Fibroblast of pulmonary artery (primary cell): ENCODE measurements at places on chromosomes 4 and X.

DNA sequence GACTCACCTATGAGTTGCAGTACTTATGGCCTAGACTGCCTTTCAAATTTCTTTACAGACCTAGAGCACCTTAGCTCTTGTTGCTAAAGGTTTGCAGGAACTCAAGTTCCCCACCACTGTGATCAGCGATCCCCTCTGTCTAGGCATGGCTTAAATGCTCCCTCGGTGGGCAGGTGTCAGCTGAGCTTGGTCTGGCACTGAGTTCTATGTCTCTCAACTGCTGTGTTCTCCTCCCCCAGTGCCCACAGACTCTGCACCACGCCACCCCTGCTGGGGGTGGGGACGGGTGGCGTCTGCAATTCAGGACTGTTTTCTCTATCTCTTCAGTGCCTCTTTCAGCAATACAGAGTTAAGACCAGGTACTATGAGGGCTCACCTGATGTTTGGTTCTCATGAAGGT is 30.5 kb downstream of the TMEM271 start:
- no peak for DNase-seq

DNA sequence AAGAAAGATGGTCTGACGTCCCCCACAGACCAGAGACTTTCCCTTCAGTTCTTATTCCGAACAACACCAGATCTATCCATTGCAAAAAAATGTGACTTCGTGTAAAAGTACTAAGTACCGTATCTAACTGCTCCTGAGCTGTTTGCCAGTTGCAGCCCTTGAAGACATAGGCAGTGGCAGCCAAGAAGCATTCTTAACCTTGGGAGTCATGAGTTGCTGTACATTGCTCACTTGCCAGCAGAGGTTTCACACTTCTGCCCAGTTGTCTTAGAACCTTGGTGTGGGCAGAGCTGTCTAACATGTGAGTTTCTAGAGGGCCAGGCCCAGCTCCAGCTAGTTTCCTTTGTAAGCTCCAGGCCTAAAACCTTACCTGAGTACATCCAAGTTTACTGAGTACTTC is 10.5 kb upstream of the CHRDL1 start:
- no peak for DNase-seq

DNA sequence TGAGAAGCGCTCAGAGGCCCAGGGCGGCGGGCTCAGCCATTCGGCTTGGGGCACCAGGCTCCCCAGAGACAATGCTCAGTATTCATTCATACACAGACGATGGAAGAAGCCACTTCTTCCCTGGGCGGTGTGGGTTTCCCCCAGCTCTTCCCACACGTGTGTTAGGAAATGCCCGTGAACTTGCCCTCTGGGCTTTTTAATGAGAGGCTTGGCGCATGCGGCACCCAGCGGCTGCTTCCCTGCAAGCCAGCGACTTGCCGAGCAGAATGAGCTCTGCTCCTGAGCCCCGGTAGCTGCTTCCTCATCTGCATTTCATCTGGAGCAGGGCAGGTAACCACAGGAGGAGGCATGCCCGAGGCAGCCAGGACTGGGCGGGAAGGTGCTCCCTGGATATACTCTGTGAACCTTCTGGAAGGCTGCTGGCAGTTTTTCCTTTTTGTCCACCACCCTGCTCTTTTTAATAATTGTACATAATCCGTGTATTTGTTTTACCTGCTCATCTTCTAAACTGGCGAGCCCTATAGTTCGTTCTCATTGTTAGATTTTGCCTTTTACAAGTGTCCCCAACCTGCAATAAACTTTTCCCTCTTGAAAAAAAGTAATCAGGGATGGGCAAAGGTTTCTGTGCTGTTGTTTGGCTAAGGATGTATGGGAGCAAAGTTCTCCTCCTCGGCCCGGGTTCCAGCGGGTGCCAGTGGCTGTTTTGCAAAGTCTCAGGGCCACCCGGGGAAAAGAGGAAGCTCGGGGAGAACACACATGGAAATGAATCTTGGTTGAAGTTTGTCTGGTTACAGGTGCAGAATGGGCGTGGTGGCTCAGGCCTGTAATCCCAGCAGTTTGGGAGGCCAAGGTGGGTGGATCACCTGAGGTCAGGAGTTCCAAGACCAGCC is 178.8 kb downstream of the DCLK2 start:
- no peak for DNase-seq

GRCh38 chr4:25852103-25852502 is 10.7 kb downstream of the SEL1L3 start:
- no peak for DNase-seq

- peak; percentile 87 for DNase-seq
Observed at GRCh38 chr4:4394644-4395043, 7.7 kb downstream of the NSG1 start.

- no peak for DNase-seq
Observed at GRCh38 chr4:29734343-29735213, 985.6 kb upstream of the PCDH7 start.

GRCh38 chrX:109403922-109404321 is 78.0 kb downstream of the GUCY2F start:
- DNase-seq, result no peak

- DNase-seq, result no peak
Observed at GRCh38 chr4:18686338-18687037, 664.9 kb upstream of the LCORL start.

- peak; percentile 59 for DNase-seq
Observed at GRCh38 chr4:90419124-90419711, 292.0 kb downstream of the CCSER1 start.

GRCh38 chr4:140158365-140159030 is 4.5 kb upstream of the MAML3 start:
- DNase-seq, result peak; percentile 33

DNA sequence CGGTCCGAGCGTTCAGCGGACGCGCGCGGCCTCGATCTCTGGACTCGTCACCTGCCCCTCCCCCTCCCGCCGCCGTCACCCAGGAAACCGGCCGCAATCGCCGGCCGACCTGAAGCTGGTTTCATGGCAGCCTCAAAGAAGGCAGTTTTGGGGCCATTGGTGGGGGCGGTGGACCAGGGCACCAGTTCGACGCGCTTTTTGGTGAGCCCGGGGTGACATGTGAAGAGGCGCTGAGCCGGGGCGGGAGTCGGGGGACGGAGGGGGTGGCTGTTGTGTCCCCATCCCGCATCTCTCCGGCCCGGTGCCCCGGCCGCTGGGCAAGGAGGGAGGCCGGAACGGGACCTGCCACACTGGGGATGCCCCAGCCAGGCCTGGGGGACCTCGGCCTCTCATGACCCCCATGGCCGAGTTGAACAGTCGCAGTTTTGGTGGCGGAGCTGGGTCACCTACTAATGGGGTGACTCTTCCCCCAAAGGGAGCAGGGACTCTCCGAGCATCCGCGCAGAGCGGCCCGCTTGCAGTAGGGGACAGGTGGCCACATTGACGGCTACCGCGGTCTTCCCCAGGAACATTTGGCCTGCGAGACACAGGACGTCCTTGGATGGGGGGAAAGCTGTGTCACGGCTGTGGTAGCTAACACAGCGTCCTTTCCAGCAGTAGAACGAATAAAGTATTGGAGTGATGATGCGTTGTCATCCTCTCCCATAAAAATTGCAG is at the start of gene GK:
TSS of gene GK (plus strand) at position 9 of the 717 bp plus-strand sequence. CDS start at position 124, 115 bp downstream.
- no peak for DNase-seq

GRCh38 chrX:82676386-82676785 is 831.7 kb upstream of the POU3F4 start:
- no peak for DNase-seq

GRCh38 chr4:119209586-119209985 is 2.9 kb upstream of the USP53 start:
- DNase-seq, result no peak

GRCh38 chr4:134906404-134907023 is 704.9 kb upstream of the PABPC4L start:
- DNase-seq, result peak; percentile 25

- DNase-seq, result no peak
Observed at GRCh38 chr4:154466336-154466735, 25.3 kb downstream of the DCHS2 start.

- DNase-seq, result no peak
Observed at GRCh38 chr4:89491761-89492160, 184.2 kb upstream of the GPRIN3 start.

GRCh38 chrX:14497184-14497666 is 32.1 kb upstream of the GLRA2 start:
- DNase-seq, result peak; percentile 1

DNA sequence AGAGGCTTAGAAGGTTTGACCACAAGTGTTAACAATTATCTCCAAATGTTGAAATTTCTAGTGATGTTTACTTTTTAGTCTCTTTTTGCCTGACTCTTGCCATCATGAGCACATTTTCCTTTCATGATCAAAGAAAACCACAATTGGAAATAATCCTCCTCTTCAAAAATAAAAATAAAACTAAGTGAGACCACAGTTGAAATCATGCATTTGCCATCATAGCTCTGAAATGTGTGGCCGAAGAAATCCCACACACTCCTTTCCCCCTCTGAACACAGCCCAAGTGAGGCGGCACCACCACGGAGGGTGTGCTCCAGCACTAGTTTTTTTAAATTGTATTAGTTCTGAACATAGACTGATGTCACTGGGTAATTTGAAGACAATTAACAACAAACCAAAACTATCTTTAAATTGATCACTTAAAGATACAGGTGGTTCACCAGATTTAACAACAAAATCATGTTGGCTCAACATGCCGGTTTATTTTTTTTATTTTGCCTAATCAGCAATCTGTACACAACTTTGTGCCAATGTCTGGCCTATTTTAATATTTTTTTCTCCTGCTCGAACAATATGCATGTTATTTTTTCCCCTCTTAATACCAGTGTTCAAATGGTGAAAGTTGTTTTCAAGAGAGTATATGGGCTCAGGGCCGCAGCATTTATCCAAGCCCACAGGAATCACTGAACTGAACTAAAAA is 17.6 kb downstream of the APBB2 start:
- no peak for DNase-seq

DNA sequence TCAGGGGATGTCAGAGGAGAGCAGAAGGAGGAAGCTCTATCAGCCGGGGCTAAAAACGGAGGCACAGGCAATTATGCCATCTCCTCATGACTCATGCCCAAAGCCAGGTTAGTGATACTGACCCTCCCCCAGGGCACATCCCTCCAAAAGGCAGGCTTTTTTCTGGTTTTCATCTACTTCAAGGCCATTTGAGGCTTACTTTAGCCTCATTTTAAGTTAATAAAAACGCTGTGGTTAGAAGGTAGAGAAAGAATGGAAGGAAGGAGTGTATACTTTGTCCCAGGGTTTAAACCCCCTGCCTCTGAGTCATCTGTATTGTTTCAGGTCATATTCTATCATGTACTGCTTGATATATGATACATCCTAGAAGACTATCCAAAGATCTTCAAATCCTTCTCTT is 89.7 kb upstream of the NDP start:
- no peak for DNase-seq

- DNase-seq, result no peak
Observed at GRCh38 chrX:131322651-131323050, 33.5 kb upstream of the IGSF1 start.

GRCh38 chr4:78100060-78100459 is 42.9 kb downstream of the FRAS1 start:
- DNase-seq, result no peak

- DNase-seq, result no peak
Observed at GRCh38 chr4:116913451-116913850, 171.9 kb downstream of the TRAM1L1 start.

- DNase-seq, result no peak
Observed at GRCh38 chrX:2536141-2536540, 35.4 kb upstream of the DHRSX start.

DNA sequence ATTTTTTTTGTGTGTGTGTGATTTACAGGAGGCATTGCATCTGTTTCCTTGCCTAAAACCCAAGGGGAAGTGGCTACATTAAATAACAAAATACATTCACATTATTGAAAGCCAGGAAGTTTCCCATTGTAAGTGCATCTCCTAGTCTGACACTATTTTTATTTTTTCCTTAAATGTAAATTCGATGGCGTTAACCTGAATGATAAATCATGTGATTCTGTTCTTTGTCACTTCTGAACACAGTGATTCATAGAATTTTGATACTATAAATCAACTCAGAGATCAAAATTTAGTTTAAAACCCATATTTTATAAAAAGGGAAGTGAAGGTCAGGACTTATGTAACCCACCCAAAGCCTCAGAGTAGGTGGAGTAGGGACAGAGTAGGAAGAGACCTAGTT is 258.1 kb downstream of the GABRG1 start:
- no peak for DNase-seq

- peak; percentile 83 for DNase-seq
Observed at GRCh38 chr4:156888762-156889161, 82.8 kb downstream of the PDGFC start.

DNA sequence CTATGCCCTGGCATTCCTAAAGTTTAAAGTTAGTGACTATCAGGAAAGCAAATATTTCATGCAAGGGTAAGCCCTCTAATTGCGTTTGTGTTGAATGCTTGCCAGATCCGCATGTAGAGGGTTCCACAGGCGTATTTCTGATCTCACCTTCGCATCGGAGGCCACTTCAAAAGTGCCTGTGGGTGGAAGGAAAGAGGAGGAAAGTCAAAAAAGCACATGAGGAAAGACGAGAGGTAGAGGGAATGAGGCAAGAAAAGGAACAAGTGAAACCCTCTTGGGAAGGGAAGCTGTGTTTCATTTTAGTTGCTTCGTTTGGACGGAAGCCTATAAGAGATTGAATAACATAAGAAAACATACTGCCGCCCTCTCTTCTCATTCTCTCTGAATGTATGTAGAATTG is 628.8 kb downstream of the SPRY1 start:
- no peak for DNase-seq

- DNase-seq, result no peak
Observed at GRCh38 chrX:83516597-83516996, 8.5 kb downstream of the POU3F4 start.

DNA sequence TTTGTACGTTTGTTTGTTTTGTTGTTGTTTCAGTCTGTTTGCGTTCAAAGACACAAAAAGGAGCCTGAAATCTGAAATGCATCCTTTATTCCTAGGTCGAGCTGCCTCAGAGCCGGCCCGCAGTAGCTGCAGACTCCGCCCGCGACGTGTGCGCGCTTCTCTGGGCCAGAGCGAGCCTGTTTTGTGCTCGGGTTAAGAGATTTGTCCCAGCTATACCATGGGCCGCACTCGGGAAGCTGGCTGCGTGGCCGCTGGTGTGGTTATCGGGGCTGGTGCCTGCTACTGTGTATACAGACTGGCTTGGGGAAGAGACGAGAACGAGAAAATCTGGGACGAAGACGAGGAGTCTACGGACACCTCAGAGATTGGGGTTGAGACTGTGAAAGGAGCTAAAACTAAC is 2.4 kb downstream of the ARMCX1 start:
- DNase-seq, result no peak

- peak; percentile 11 for DNase-seq
Observed at GRCh38 chrX:136689436-136689835, 41.5 kb downstream of the CD40LG start.

GRCh38 chr4:115370012-115370411 is 256.6 kb upstream of the NDST4 start:
- no peak for DNase-seq
